ENCODE measurements at places on chromosomes 4 and X.
A peak's percentile ranks its signal among the peaks of the same experiment; 100 is the strongest.

DNA sequence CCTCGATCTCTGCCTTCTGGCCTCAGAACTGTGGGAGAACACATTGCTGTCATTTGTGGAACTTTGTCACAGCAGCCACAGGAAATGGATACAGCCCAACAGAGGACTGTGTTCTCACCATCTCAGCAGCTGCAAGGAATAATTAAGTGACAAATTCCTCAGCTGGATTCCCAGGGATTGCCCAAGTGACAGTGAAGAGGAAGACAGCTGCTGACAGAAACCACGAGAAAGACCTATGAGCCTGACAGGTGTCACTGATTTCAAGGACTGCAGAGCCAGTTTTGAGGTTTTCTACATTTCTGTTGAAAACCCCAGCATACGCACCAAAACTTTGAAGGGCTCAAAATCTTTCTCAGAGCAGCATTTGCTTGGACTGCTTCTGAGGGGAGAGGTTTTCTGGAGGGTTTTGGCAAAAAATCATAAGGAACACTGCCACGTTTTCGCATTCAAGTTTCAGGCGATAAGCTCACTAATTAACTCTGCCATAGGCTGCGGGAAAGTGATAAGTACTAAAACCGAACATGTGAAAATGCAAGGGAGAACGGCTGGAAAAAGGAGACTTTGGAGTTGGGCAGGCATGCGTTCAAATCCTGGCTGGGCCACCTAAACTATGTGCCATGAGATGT lies 88.8 kb downstream of the DRD5 start:
- DNase-seq: no peak

DNA sequence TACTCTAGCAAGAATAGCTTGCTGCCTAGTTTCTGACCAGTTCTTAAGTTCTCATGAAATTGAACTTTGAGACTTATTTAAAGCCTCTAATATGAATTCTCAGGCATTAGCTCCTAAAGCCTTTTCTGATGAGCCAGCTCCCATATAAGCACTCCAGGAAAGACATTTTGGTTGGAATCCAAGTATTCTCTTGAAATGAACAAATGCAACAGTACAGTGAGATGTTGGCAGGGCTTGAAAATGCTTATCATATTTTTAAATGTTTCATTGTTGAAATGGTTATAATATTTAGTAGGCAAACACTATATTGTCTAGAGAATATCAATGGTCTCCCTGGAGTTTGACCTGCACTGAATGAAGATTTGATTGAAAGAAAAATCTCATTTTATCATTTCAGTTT lies 240.3 kb downstream of the ANK2 start:
- no peak for DNase-seq

- DNase-seq: no peak
Observed at GRCh38 chr4:88333741-88334405, 44.8 kb upstream of the HERC6 start.

DNA sequence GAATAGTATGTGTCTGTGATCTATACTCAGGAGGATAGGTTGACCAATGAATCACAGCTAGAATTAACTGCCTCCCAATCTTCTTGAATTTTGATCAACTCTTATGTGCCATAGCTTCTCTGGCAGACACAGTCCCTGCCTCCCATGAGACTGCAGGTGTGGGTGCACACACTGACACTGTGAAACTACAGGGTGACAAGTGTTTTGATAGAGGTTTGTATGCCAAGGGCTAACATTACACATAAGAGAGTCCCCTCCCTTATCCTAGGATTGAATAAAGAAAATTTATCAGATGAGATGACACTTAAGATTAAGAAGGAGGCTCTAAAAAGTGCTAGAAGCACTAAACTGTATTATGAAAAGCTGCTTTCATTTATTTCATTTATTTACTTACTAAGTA lies 218.4 kb upstream of the BMP3 start:
- DNase-seq: no peak

- no peak for DNase-seq
Observed at GRCh38 chrX:45035071-45035470, 162.1 kb downstream of the KDM6A start.

GRCh38 chr4:149572716-149573115 lies 242.9 kb downstream of the IQCM start:
- no peak for DNase-seq

GRCh38 chrX:126165721-126166461 lies at the start of gene DCAF12L2:
DCAF12L2 (minus strand) TSS chrX:126166289; CDS start chrX:126165924, 365 bp downstream.
- DNase-seq: no peak

DNA sequence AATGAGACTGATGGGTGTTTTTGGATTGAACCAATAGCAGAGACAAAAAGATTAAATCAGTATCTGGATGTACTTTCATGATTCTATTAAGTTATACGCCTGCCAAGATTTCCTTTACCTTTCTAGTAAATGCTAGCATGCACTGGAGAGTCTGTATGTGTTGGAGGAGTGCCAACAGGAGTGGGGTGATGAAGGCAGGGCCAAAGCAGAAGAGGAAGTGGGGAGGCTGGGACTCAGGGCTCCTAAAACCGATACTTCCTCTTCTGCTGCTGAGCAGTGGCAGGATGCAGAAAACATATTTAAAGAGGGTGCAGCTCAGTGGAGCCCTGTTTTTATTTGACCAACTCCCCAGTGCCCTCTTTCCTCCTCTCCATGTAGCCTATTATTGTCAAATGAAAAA lies 5.6 kb downstream of the CYSLTR1 start:
- peak; percentile 13 for DNase-seq

GRCh38 chr4:101037938-101038413 lies 309.4 kb downstream of the PPP3CA start:
- DNase-seq: no peak

DNA sequence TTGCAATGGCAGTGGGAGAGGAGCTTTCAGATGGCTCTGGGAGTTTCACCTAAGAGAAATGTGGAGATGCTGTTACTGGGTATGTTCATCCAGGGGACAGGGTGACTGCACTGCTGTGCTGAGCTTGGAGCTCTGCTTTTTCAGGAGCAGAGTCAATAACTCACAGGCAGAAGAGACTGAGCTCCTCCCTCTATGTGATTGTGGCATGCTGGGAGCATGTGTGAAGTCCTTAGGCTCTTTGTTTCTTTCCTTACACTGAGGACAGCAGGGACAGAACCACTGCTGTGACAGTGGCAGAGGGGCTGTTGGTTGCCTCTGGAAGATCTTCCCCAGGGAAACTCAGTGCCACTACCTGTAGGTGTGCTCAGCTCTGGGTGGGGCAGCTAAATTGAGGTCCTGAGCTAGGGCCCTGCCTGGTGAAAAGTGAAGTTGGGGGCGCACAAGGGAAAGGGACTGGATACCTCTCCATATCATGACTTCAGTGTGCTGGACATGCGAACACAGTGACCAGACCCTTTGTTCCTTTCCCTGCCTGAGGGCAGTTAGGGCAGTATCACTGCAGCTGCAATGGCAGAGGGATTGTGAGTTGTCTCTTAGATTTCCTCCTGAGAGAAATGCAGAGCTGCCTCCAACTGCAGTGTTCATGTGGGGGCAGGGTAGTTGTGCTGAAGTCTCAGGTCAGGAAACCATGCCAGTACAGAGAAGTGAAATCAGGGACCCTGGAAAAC lies 156.7 kb downstream of the TENT5D start:
- no peak for DNase-seq

GRCh38 chr4:5854929-5855328 lies 38.0 kb downstream of the CRMP1 start:
- no peak for DNase-seq

GRCh38 chr4:6876440-6876839 lies 33.2 kb upstream of the TBC1D14 start:
- DNase-seq: no peak

DNA sequence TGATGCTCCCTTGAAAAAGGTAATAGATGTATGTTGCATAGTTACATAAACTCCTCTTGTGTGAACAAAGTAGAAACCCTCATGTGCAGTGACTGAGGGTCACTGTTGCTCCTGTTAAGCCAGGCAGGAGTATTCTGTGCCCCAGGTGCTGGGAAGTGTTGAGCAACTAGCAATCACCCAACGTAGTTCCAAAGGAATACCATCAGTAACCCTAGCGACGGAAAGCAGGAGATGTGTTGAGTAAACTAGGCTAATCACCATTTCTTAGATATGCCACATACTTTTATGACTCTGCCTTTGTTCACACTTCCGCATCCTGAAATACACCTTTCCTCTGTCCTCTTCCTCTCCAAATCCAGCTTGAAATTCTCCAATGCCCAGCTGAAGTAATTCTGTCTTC lies 50.9 kb upstream of the TAB3 start:
- no peak for DNase-seq

- DNase-seq: no peak
Observed at GRCh38 chr4:151045907-151046306, 30.8 kb upstream of the LRBA start.

- no peak for DNase-seq
Observed at GRCh38 chr4:146650034-146650433, 11.3 kb downstream of the POU4F2 start.

DNA sequence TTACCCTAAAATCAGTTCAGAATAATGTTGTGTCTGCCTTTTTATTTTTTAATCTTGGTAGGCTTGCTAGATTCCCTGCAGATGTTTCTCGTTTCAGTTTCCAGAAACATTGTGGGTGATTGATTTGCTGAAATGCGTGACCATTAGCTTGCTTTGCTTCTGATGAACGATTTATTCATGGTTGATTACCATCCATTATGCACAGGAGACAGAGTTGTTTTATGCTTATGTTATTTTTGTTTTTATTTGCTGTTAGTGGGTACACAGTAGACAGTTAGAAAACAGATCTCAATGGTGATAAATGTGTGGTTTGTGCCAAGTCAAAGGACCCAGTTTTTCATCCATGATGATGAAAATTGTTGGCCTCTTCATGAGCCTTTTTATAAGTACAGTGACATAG lies 455.6 kb upstream of the BOD1L1 start:
- no peak for DNase-seq

- DNase-seq: no peak
Observed at GRCh38 chrX:73765776-73766430, 202.9 kb downstream of the CHIC1 start.

DNA sequence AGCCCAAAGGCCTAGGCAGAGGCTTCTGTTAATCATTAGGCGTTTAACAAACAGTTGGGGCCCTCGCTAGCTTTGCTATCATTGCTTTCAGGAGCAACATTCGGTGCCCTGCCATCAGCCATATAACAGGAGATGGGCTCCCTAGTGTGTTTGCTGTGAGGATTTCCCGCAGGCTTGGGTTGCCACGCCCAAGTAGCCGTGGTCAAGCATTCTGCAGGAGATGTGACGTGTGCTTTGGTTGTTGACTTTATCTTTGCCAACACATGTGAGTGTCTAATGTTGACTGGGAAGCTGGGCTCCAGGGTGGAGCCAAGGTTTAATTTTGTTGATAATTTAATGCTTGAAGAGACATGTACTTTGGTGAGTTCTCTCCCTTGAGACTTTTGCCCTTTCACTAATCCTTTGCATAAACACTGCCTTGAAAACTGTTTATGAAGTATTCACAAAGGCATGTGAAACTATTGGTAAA lies 184.6 kb upstream of the KIT start:
- no peak for DNase-seq

DNA sequence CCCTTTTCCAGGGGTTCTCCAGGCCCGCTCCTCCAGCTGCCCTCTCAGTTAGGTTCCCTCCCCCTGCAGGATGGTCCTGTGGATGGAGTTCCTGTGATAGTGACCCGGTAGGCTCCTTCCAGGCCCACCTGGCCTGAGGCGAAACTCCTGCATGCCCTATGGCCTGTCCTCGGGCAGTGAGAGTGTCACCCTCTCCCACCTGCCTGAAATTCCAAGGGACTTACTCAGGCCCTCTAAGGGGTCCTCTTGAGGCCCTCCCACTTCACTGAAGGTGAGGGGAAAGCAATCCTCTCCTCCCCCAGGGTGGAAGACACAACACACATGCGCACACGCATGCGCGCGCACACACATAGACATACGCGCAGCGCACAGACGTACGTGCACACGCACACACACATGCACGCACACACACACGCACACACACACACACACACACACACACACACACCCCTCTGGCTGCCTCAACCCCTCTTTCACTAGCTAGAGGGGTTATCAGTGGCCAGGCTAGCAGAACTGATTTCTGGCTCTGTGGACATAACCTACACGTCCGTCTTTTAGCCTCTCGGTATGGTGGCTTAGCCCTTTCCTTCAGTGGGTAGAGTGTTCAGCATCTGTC lies 215.9 kb downstream of the CBR4 start:
- no peak for DNase-seq

GRCh38 chr4:79743014-79743413 lies 330.0 kb downstream of the ANTXR2 start:
- no peak for DNase-seq

DNA sequence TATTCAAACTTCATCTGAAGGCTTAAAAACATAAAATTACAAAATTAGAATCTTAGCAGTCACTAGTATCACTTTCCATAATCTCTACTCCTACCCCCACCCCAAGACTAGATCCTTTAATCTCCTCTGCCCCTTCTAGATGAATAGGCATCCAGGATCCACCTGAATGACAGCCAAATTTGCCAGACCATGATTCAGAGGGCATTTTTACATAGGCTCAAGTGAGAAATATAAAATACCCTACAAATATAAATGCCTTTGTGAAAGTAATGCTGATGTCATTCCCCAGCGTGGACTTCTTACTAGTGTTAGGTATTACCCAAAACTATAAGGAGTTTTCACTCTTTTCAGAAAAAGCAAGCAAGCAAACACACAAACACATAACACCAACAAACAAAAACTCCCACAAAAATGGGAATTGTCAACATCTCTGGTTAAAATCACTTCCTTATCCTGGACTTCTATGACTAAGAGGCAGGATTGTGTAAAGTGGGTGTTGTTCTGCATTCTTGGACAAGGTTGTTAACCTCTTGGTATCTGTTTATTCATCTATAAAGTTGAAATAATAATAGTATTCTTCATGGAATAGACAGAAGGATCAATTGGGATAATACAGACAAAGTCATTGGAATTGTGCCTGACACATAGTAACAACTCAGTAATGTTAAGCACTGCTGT lies 51.3 kb upstream of the TMPRSS11F start:
- no peak for DNase-seq

DNA sequence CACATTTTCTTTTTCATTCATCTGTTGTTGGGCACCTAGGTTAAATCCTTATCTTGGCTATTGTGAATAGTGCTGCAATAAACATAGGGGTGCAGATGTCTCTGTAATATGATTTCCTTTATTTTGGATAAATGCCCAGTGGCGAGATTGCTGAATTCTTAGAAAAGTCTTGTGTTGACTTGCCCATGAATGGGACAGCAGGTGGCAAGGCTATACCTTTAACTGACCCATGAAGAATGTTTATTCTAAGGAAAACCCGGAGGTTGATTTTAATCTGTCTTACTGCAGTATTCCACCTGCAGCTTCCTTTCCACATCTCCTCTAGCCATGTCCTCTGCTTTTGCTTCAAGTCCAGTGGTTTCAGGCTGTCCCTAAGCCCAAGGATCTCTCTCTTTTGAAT lies 220.6 kb downstream of the SNCA start:
- no peak for DNase-seq

GRCh38 chr4:37628977-37629609 lies 57.1 kb downstream of the RELL1 start:
- DNase-seq: no peak

DNA sequence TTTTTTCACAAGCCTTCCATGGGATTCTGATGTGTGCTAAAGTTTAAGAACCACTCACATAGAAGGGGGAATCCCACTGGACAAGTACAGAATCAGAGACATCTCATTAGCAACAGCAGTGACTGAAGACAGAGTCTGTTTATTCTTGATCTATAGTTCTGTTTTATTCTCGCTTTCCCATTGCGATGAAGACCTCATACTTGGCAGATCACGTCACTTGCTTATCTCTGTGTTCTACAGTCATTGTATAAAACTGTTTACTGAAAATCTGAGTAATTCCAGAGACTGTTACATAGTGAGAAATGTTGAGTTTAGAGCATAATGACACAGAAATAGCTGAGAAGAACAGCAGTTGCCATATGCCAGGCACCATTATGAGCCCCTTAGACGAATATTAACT lies 185.5 kb downstream of the PTTG2 start:
- no peak for DNase-seq
